ENCODE measurements at places on chromosomes 2 and 18.

- DNase-seq = no peak
Measured at GRCh38 chr2:236205867-236206645, 37.9 kb upstream of the GBX2 start.

DNA sequence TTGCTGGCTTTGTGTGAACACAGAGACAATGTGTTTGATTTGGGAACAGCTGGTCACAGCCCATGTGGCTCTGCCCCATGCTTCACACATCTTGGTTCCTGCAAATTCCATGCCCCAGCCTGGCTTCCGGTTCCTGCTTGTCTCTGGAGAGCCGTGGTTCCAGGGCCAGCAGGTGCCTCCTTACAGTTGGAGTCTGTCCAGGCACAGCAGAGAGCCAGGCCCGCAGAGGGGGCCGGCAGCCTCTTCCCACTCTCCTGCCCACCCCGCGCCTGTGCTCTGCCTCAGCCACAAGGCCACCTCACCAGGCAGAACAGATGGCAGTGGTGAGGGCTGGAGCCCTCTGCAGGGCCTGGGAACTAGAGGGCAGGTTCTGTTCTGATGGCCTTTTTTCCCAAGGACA lies 81.5 kb downstream of the LDLRAD4 start:
- no peak for DNase-seq

DNA sequence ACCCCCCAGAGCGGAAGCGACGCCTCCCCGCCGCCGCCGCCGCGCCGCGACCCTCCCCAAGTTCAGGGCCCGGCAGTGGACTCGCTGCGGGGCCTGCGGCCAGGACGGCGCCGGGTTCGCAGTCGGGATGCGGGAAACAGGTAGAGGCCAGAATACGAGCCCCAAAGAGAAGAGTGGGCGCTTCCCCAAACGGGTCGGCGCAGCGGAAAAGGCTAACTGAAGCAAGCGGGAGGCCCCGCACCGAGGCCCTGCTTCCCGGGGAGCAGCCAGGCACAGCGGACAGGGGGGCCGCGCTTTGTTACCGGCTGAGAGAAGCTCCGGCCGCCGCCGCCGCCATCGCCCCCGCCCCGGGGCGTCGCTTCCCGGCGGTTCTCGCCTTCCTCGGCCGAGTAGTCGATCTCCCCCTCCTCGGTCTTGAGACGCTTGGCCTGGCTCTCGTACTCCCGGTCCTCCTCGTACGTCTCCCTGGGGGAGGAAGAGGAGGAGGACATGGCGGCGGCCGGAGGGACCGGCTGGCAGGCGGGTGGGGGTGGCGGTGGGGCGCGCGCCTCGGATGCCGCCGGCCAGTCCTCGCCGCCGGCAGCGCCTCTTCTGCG lies 494 bp downstream of the HNRNPLL start:
- no peak for DNase-seq

DNA sequence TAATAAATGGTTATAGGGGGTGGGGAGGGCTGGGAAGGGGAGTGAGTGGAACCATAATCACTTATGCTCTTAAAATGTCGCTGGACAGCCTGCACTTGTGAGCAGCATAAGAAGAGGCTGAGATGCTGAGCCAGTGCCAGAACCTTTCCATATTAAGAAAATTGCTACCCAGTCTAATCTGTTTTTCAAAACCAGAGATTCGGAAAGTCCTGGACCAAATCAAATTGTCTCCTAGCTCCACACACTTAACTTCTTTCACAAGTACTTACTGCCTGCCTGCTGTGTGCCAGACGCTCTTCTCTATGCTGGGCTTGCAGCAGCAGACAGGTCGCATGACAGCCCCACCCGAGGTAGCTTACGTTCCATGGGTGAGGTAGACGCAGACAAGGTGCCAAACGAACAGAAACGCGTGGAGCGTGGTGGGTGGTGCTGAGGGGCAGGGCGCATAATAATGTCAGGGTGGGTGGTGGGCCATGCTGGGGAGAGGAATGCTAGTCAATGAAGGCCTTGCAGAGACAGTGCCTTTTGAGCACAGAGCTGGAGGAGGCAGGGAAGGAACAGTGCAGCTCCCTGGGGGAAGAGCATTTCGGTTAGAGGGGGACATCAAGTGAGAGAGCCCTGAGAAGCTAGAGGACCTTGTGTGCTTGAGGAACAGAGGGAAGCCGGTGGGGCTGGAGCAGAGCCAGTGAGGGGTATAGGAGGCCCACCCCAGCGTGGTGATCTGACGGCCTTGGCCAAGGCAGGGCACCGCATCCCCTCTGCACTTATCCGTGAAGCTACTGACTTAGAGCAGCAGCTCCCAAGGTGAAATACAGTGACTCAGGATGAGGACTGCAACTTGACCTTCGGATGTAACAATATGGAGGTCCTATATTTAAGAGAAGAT lies 123.5 kb upstream of the DAPL1 start:
- no peak for DNase-seq

All from stimulated activated CD4-positive, alpha-beta T cell treated with anti-CD3 and anti-CD28 coated beads, TNF-alpha, amount 100 ng/mL, for 1 hour (primary cell).